ENCODE measurements at places on chromosomes 16 and 17. TPM values are rescaled to one million over a fixed set of nuclear protein-coding genes. Genes with fewer than 3 reads are reported as not detected.

The AGRP gene
- not detected for total RNA-seq

The ADAD2 gene
- total RNA-seq, result not detected

The QRICH2 gene
- 6.9 TPM for total RNA-seq

The SLC38A7 gene
- total RNA-seq, result 14.3 TPM

The STXBP4 gene
- total RNA-seq, result 26.1 TPM

The IKZF3 gene
- 0.41 TPM for total RNA-seq

The MYCBPAP gene
- total RNA-seq, result 0.82 TPM

The ZACN gene
- total RNA-seq, result not detected

The MRC2 gene
- total RNA-seq, result 13.5 TPM

The FOXC2 gene
- total RNA-seq, result 0.41 TPM

The KRTAP17-1 gene
- not detected for total RNA-seq

The CCL1 gene
- total RNA-seq, result not detected

The NPTX1 gene
- 6.1 TPM for total RNA-seq

The ZC3H18 gene
- total RNA-seq, result 13.9 TPM

The CHMP1A gene
- 81.9 TPM for total RNA-seq

The RAB40B gene
- total RNA-seq, result 18.3 TPM

The HBM gene
- total RNA-seq, result 29.3 TPM

The STAT5B gene
- 17.5 TPM for total RNA-seq

The EMC8 gene
- total RNA-seq, result 16.3 TPM

The COL1A1 gene
- total RNA-seq, result 26.1 TPM

The IGSF6 gene
- total RNA-seq, result 2.9 TPM

The HOXB1 gene
- not detected for total RNA-seq

The STX4 gene
- 13.9 TPM for total RNA-seq

The GPR139 gene
- 2.4 TPM for total RNA-seq

The MMP2 gene
- 8.2 TPM for total RNA-seq

The MT1M gene
- not detected for total RNA-seq

The UMOD gene
- total RNA-seq, result not detected

The CACNA1H gene
- 14.7 TPM for total RNA-seq

The NHERF1 gene
- 4.1 TPM for total RNA-seq

The CCL13 gene
- 1.2 TPM for total RNA-seq

The TBC1D16 gene
- 16.3 TPM for total RNA-seq

The TM4SF5 gene
- total RNA-seq, result not detected

The TBC1D3G gene
- total RNA-seq, result not detected

The CFAP52 gene
- 0.41 TPM for total RNA-seq

The LGALS9 gene
- 0.41 TPM for total RNA-seq

The SPATA32 gene
- not detected for total RNA-seq

The LRRC37A gene
- 6.1 TPM for total RNA-seq

The KRTAP9-4 gene
- not detected for total RNA-seq

The PMP22 gene
- 9.4 TPM for total RNA-seq

The ARSG gene
- total RNA-seq, result 5.7 TPM

The MPHOSPH6 gene
- total RNA-seq, result 34.6 TPM

The NEURL4 gene
- 44.8 TPM for total RNA-seq

The CDH11 gene
- 313 TPM for total RNA-seq

The KRTAP4-1 gene
- not detected for total RNA-seq

The MSLN gene
- total RNA-seq, result not detected

The SYCE1L gene
- total RNA-seq, result 1.2 TPM

The FAM222B gene
- 2.4 TPM for total RNA-seq

The PGS1 gene
- 18.8 TPM for total RNA-seq

The MTSS2 gene
- total RNA-seq, result 25.7 TPM

The CCDC78 gene
- total RNA-seq, result 4.5 TPM

The NDRG4 gene
- total RNA-seq, result 230 TPM

The SNX20 gene
- total RNA-seq, result under 0.01 TPM

The VPS9D1 gene
- 7.7 TPM for total RNA-seq

The TBC1D3E gene
- 0.41 TPM for total RNA-seq

The SECTM1 gene
- total RNA-seq, result 4.9 TPM

The ALOX12B gene
- not detected for total RNA-seq
